ENCODE measurements at places on chromosomes 7 and 10. TPM values are rescaled to one million over a fixed set of nuclear protein-coding genes. Genes with fewer than 3 reads are reported as not detected.

ASB10 gene
- total RNA-seq, result not detected

DNA sequence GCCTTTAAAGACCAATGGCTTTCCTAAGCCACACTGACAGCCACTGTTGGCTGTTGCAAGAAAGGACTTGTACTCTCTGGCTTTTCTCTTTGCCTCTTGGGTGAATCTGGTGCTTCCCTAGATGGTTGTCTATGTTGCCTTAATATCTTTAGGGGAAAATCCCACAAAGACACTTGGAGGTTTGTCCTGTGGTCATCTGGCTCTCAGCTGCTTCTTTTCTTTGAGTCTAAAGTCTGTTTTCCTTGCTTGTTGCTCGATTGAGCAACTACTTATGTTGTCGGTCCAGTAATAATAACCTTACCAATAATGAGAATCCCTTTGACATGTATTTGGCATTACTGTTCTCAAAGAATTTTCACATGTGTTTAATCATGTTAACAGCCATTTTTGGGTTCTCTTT is 537.6 kb downstream of the LRMDA start:
- no peak for DNase-seq

- DNase-seq, result no peak
Observed at GRCh38 chr10:75469006-75469616, 37.7 kb downstream of the LRMDA start.

DNA sequence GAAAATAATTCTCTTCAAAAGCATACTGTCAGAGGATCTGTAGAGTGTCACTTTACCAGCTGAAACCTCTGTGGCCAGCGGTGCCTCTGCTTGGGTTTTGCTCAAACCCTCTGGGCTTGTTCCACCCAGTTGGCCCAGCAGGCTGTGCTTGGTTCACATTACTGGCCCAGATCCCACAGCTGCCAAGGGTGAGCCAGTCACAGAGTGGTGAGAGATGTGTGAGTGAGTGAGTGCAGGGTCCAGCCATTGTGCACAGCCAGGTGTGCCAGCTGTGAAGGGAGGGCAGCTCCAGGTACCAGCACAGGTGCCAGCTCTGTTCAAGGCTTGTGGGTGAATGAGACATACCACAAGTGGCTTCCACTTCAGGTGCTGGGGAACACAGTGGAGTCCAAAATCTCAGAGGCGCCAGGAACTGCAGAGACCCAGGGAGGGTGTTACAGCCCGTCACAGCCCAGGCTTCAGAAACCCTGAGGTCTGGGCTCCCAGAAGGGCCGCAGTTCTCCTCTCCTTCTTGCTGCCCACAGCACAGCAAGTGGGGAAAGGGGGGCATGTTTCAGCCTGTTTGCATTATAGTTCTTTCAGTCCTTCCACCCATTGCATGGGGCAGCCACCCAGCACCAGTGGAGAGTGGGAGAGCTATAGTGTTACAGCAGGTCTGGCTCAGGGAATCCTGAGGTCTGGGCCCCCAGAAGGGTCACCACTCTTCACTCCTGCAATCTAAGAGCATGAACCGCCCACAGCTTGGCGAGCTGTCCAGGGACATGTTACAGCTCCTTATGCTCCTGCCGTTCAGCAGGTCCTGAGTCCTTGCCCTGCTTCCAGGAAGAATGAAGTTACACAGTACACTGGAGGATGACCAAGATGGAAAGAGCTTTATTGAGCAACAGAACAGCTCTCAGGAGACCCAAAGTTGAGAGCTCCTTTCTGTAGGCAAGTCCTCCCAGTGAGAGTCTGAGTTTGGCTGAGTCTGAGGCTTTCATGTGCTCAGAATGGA is 931.7 kb upstream of the SORCS1 start:
- DNase-seq, result no peak

CALCR gene
- 1.2 TPM for total RNA-seq

GRCh38 chr10:132945894-132946255 is 3.5 kb upstream of the CFAP46 start:
- no peak for DNase-seq

CFAP43 gene
- 0.69 TPM for total RNA-seq

PDK4 gene
- 0.31 TPM for total RNA-seq

DNA sequence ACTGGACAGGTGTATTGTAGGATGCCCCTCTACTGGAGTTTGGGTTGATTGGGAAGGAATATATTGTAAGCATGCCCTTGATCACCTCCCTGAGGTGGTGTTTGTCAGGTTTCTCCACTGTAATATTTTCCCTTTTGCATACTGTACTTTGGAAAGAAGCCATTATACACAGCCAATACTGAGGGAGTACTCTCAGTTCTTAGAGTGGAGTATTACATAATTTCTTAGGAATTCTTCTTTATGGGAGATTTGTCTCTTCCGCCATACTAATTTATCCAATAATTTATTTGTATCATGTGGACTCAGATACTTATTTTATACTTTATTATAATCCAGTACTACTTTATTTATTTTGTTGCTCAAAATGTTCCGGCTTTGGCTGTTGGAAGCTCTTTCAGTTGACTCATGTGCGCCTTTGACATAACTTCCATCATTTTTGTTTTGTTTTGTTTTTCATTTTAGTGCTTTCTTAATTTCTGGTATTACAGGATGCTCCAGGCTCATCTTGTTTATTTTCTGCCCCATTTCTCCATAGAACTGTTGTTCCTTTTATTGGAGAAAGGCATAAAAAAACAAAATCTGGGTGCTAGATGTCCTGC is 29.7 kb downstream of the MKLN1 start:
- DNase-seq, result no peak

Measured in WTC11 (cell line).